Activated CD4-positive, alpha-beta T cell treated with anti-CD3 and anti-CD28 coated beads, Interleukin-2, amount 50 U/mL, for 24 hours (primary cell): ENCODE measurements at places on chromosomes 16 and 17.
A peak's percentile ranks its signal among the peaks of the same experiment; 100 is the strongest.

- no peak for DNase-seq
Observed at GRCh38 chr17:32114536-32114935, 27.8 kb upstream of the RHOT1 start.

DNA sequence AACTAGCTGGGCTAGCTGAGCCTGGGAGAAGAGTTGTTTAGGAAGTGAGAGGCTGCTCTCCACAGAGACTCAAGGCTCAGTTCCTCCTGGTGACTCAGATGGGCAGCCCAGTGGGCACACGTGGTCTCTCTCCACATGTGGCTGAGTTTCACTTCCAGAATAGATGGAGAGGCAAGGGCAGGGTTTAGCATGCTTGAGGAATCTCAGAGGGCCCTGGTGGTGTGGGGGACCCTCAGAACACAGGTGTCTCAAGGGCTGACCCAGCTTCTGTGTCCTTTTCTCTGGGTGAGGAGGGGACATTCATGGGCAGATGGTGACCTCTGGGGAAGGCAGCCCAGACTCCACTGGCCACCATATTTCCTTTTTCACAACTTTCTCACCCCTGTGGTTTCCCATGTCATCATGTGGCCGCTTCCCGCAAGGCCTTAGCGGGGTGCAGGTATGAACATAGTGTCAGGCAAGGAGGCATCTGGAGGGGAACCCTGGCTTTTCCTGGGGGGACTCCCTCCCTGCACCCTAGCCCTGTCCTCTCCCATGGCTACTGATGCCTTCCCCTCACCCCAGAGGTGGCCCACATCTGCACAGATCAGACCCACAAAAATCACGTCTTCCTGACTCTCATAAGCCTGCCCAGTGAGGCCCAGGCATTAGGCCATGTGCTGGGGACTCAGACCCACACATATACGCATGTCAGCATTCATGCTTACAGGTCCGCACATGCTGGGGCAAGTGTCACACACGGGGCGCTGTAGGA is 3.3 kb downstream of the GRN start:
- no peak for DNase-seq

- no peak for DNase-seq
Observed at GRCh38 chr17:29042679-29043538, at the start of gene PIPOX. Gene PIPOX, plus strand, starts transcription at chr17:29043141. Its CDS starts 85 bp downstream, at chr17:29043226.

- DNase-seq, result no peak
Observed at GRCh38 chr16:65414284-65414984, 292.6 kb upstream of the CDH11 start.

DNA sequence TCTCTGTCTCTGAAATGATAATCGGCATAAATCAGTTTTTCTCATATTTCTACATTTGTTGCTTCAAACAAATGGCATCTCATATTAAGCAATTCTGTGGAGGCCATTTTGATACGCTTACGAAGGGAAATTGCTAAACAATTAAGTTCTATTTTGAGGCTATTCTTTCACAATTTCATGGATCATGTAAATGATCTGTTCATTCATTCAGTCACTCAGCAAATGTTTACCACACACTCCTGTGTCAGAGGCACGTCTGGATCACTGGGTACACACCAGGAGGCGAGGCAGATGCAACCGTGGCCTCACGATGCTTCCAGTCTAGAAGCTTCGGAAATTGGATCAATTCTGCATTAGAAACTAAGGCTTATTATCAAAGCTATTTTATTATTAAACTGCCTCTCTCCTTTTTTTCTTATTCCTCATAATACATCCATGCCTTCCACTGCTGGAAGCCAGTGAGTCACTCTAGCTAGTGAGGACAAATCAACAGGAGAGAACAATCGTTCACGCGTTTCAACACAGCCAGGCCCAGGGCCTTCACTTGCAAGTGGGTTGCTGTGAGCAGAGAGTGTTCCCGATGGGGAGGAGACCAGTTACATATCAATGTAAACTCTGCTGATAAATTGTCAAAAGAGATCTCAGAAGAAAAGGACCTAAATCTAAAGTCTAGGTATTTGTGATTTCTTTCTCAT is 11.3 kb upstream of the SLC39A11 start:
- no peak for DNase-seq

DNA sequence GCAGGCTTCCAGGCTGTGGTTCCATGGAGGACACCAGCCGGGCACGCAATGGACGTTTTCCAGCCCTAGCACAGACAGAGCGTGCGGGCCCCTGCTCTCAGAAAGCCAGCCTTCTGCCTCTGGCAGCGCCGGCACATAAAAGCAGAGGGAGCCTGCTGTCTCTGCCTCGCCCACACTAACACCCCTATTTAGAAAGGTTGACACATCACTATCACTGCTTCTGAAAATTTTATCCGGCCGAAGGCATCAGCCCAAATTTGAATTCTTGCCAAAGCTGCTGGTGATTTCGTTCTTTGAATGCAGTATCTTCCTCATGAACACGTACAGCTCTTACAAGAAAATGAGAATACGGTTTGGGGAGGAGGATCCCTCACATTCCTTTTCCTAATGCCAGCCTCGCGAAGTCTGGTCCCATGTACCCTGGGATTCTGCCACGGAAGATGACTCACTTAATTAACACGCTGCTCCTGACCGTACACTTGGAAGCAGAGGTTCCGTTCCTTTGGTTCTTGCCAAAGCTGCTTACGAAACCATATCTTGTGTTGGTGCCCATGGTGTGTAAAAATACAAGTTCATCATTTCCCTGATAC is 1.3 kb upstream of the RAB11FIP3 start:
- no peak for DNase-seq

DNA sequence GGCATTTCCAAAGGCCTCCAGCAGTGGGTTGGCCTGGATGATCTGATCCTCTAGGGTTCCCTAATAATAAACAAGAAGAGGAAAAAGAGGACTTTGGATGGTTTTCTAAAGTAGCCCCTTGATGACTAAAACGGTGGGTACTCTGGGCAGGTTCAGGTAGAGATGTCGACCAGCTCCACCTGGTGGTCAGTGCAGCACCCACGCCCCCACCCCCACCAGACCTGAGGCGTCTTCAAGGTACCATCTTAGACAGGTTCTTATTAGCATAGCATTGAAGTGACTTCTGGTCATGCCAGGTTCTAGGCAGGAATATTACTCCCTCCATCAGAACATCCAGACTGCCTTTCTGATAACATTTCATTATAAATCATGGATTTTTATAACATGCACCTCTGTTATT is 15.0 kb downstream of the MYH13 start:
- no peak for DNase-seq

- DNase-seq, result no peak
Observed at GRCh38 chr16:83206426-83206825, 579.7 kb downstream of the CDH13 start.

- no peak for DNase-seq
Observed at GRCh38 chr16:4869147-4869805, 22.0 kb downstream of the UBN1 start.

DNA sequence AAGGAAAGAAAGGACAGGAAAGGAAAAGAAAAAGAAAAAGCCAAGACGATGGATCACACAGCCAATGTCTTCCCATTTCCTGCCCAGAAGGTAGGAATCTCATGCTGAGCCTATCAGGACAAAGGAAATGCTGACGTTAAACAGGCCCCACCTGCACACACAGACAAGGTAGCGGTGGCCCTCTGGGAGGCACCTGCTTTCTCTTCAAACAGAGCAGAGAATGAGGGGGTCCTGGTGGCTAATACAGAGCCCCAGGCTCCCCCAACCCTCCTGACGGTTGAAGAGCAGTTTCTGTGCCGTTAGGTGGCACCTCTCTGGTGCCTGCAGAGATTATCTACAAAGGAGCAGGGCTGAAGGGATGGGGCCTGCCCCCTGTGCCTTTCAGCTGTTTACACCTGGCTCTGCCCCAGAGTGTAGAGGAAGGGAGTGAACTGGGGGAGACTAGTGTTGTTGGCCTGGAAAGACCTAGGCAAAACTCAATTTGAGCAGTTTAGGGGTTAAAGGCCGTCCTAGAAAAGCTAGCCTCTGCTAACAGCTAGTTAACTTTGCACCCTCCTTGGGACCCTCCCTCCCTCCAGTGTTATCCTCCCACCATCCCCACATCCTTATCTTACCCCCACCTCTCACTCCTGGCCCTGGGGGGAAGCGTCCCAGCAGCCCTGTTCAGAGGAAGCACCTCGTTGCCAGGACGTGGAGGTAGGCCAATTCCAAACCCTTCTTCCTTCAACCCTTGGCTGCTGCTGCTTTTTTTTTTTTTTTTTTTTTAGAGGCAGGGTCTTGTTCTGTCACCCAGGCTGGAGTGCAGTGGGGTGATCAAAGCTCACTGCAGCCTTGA is 56.3 kb downstream of the ARHGAP27 start:
- DNase-seq, result no peak

- no peak for DNase-seq
Observed at GRCh38 chr16:16015849-16016248, 66.4 kb downstream of the ABCC1 start.

GRCh38 chr16:85526185-85526974 is 86.7 kb upstream of the GSE1 start:
- no peak for DNase-seq

- no peak for DNase-seq
Observed at GRCh38 chr17:67891481-67892119, 66.3 kb downstream of the BPTF start.

- DNase-seq, result no peak
Observed at GRCh38 chr17:44077595-44077909, 7.0 kb downstream of the G6PC3 start.

- no peak for DNase-seq
Observed at GRCh38 chr16:11613381-11614303, 26.9 kb upstream of the LITAF start.

- DNase-seq, result no peak
Observed at GRCh38 chr17:29619251-29619650, 3.5 kb downstream of the CORO6 start.

- DNase-seq, result no peak
Observed at GRCh38 chr17:80754846-80755245, 210.2 kb downstream of the RPTOR start.

DNA sequence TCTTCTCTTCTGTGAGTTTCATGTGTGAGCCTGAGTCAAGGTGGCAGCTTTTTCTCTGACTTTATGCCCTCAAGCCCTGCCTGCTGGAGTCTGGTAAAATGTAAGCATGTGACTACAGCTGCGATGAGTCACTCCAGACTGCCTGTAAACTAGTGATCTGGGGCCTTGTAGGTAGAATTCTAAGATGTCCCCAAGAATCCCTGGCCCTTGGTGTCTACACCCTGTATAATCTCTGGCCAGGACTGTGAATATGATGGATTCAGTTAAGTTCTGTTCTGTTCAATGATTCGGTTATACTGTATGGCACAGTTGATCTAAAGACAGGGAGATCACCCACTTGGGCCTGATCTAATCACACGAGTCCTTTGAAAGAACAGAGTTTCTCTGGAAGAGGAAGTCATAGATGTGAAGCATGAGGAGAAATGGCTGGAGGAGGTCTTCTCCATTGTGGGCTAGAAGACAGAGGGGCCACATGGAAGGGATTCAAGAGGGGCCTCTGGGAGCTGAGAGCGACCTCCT is 29.8 kb downstream of the PRSS54 start:
- peak; percentile 5 for DNase-seq

GRCh38 chr16:84302111-84302954 is 7.7 kb downstream of the WFDC1 start:
- DNase-seq, result no peak

- DNase-seq, result no peak
Observed at GRCh38 chr16:26195225-26195624, 503.5 kb downstream of the HS3ST4 start.

DNA sequence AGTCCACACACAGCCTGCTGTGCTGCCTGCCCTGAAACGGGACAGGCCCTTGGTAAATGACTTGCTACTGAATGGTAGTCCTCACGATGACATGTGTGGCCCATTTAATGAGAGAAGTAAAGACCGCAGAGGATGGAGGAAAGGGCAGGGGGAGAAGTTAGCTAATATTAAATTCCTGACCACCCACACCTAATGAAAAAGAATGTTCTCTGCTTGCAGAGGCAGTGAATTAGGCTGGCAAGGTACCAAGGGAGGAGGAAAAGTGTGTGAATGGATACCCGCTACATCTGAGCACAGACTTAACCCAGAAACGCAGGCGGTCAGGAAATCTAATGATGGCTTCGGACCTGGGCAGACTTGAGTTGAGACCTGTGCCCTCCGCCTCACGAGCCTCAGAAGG is 141.2 kb downstream of the PRKCA start:
- no peak for DNase-seq

GRCh38 chr17:8057691-8058114 is 18.8 kb downstream of the ALOX15B start:
- no peak for DNase-seq

GRCh38 chr17:21573961-21574610 is 118.2 kb upstream of the KCNJ18 start:
- DNase-seq, result peak; percentile 21

- no peak for DNase-seq
Observed at GRCh38 chr16:75931043-75931442, 204.8 kb upstream of the CPHXL start.

GRCh38 chr16:58511933-58512815 is 3.1 kb upstream of the SETD6 start:
- peak; percentile 81 for DNase-seq

- no peak for DNase-seq
Observed at GRCh38 chr16:66592241-66592640, 12.3 kb upstream of the CMTM3 start.

- no peak for DNase-seq
Observed at GRCh38 chr16:14131774-14132695, 60.9 kb downstream of the MRTFB start.

- no peak for DNase-seq
Observed at GRCh38 chr17:17933775-17934174, 38.4 kb downstream of the TOM1L2 start.

DNA sequence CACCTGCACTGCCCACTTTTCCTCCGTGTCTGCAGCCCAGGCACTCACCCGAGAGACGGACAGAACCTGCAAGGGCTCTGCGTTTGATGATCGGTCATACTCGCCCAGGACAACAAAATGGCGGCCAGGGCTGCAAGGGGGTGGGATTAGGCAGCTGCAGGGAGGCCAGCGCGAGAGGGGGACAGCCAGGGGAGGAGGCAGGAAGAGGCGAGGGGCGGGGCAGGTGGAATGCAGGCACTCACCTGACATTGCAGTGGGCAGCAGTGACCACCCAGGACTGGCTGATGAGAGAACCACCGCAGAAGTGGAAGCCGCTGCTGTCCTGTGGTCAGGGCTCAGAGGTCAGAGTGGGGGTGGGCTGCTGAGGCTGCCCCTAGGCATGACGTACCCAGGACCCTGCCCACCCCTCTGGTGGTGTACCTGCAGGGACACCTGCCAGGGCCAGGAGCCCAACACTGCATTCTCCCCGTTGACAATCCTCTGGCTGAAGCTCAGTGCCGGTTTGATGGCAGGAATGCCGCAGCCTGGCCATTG is 917 bp downstream of the CTRL start:
- no peak for DNase-seq

DNA sequence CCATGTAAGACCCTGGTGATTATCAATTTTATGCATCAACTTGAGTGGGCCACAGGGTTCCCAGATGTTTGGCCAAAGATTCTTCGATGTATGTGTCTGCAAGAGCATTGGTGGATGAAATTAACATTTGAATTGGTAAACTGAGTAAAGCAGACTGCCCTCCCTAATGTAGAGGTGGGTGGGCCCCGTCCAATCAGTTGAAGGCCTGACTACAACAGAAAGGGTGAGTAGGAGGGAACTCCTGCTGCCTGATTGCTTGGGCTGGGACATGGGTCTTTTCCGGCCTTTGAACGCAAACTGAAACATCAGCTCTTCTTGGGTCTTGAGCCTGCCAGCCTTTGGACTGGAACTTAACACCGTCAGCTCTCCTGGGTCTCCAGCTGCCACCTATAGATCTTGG is 90.6 kb downstream of the BMERB1 start:
- no peak for DNase-seq
